ENCODE measurements at places on chromosomes 6 and 20. TPM values are rescaled to one million over a fixed set of nuclear protein-coding genes. Genes with fewer than 3 reads are reported as not detected.

The STX11 gene
- 0.75 TPM for total RNA-seq

GRCh38 chr6:165766026-165766425 lies 103.0 kb upstream of the PDE10A start:
- DNase-seq = no peak

The RFX6 gene
- total RNA-seq = not detected

The FOXC1 gene
- 0.38 TPM for total RNA-seq

GRCh38 chr6:136404627-136405419 lies 115.2 kb upstream of the BCLAF1 start:
- no peak for DNase-seq

GRCh38 chr6:52532457-52532856 lies 44.4 kb downstream of the TRAM2 start:
- DNase-seq = no peak

GRCh38 chr20:49713753-49714712 lies at the start of gene B4GALT5:
Gene B4GALT5, minus strand, starts transcription at chr20:49713878. Its CDS starts 188 bp downstream, at chr20:49713690.
- peak; percentile 75 for DNase-seq

GRCh38 chr6:9675122-9675521 lies 739.8 kb downstream of the TFAP2A start:
- no peak for DNase-seq

DNA sequence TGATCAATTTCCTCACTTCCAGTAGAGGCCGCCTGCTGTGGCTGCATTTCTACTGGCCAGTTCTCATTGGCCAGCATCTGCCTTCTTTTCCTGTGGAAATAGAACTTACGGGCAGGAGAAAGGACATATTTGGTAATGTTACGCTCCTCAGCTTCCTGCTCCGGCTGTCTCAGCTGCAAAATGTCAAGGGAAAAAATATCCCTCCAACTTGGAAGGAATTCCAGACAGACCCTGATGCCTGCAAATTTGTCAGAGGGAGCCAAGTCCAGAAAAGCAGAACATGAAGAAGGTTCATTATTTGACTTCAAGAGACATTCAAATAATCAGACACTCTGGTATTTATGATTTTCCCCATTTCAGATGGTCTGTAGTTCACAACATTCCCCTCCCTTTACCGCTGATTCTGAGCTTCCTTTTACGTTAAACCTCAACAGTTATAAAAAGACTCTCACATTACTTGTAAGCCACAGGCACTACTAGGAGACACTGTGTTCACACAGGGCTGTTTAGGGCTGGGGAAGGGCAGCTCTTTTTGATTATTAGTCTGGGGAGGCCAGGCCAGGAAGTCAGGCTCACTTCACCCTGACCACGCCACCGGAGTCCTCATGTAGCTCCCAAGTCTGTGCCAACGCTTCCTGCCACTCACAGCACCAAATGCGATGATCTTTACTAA lies 179.6 kb upstream of the CCN2 start:
- no peak for DNase-seq

The CD24 gene
- total RNA-seq = 12.0 TPM

Measured in left lobe of liver (tissue), 2 donors.